ENCODE measurements at places on chromosomes 16 and 17.

- no peak for DNase-seq
Observed at GRCh38 chr17:17866425-17866824, 29.6 kb upstream of the SREBF1 start.

GRCh38 chr17:51707216-51707615 is 446.9 kb downstream of the UTP18 start:
- DNase-seq: no peak

DNA sequence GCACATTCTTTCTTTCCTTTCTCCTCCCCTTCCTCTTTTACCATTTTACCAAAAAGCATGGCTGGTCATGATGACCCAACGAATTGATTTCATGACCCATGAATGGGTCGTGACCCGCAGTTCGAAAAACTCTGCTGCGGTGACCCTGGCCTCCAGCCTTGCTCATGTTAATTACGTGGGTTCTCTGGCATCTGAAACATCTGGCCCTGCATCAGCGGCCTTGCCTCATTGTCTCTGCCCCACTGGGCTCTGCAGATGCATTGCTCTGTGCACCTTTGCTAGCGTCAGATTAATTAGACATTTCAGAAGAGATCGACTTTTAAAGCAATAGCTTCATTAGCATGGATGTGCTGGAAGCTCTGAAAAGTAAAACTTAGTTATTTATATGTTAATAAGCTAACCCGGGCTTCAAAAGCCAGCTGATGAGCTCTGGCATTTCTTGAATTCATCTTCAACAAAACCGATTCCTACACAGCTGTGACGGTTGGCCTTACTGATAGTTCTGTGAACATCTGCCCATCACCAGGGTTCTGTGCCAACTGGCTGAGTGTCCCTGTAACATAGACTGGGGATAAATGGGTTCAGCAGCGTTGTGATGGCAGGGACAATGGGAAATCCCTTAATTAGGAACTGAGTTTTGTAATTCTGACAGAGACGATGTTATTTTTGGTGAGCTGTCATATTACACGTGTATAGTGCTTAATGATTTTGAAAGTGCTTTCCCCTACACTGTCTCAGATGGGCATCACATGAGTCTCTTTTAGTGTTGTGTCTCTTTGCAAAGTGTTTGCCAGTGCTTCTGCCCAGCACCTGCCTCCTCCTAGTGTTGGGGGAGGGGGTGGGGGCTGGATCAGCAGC is 225.9 kb upstream of the EEF2KMT start:
- DNase-seq: no peak

- DNase-seq: no peak
Observed at GRCh38 chr16:54703339-54703738, 227.3 kb upstream of the IRX5 start.

GRCh38 chr16:67388591-67388990 is 4.7 kb downstream of the TPPP3 start:
- no peak for DNase-seq

DNA sequence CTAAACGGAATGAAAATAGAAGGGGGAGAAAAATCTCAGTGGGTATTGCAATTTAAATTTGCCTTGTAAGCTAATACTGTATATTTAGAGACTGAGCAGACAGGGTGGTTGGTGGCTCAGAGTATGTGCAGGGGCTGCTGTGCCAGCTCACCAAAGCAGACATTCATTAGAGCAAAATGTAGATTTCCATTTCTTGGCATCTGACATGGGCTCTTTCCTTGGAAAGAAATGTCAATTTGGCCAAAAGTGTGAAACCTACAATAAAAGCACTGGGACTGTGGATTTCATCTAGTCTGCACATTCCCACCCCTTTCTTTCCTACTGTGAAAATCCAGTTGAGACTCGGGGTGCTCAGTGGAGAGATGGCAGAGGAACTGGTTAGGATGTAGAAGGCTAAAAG is 145.1 kb upstream of the NOG start:
- no peak for DNase-seq

DNA sequence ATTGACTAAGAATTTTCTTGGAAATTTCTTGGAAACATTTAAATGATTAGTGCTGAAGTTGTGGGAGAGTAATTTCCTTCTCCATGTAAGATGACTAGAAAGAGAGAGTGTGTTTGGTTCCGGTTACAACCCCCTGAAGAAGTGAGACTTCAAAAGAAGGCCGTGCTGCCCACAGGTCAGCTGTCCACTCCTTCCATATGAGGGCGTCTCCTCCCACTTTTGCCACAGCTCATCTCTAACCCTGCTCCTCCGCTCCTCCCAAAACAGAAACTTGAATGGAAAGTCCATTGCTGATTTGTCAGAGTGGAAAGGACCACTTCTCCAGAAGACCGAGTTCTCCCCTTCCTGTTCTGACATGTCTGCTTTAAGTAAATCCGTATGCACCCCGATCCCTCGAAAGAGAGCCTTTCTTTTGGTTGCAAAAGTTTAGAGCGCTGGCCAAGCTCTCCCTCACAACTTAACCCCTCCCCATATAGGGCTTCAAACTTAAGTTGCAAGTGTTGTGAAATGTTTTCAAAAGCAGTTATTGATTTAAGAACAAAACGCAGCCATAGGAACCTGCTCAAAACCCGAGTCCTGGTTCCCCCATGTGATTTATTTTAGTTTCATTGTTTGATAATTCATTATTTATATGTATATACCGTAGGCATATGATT is 129.5 kb downstream of the SOCS1 start:
- no peak for DNase-seq

- DNase-seq: no peak
Observed at GRCh38 chr17:79845601-79845949, 6.3 kb upstream of the CBX4 start.

DNA sequence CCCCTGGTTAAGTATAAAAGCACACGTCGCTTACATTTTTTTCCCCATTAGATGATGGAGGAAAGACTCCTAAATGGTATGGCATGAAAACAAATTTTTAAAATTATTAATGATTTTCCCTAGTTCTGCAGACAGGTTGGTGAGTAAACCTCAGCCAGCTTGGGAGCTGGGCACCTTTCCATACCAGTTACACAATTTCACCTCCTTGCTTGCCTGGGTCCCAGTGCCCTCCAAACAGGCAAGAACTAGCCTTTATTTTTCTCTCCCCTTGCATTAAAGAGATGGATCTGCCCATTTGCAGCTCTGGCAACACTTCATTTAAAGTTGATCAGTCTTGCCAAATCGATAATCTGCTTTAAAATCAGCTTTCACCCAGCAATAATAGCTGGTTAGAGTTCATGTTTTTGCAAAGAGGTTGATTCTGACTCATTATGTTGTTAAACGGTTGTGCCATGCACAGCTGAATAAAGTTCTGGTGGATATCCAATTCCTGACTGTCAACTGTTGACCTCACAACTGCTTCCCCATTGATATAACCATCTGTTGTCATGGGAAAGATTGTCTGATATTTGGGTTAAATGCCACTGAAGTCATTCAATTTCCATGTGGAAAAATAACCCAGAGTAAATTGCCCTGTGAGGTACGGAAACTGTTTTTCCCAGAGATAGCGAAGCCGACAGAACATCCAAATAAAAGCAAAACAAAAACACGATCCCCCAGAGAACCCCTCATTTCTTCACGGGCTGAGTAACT is 1.3 kb downstream of the C17orf58 start:
- no peak for DNase-seq

DNA sequence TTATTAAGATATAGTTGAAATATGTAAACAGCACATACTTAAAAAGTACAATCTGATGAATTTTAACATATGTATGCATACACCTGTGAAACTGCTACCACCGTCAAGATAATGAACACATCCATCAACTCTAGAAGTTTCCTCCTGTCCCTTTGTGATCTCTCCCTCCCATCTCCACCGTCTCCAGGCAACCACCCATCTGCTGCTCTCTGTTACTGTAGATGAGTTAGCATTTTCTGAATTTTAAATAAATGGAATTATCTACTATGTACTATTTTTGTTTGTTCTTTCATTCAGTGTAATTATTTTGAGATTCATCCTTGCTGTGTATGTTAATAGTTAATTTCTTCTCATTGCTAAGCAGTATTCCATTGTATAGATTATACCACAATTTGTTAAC is 40.2 kb upstream of the SMPD3 start:
- DNase-seq: no peak

All from activated naive CD4-positive, alpha-beta T cell treated with anti-CD3 and anti-CD28 coated beads, Interleukin-2, amount 50 U/mL, for 16 hours (primary cell).